ENCODE measurements at places on chromosomes 2 and 18.

DNA sequence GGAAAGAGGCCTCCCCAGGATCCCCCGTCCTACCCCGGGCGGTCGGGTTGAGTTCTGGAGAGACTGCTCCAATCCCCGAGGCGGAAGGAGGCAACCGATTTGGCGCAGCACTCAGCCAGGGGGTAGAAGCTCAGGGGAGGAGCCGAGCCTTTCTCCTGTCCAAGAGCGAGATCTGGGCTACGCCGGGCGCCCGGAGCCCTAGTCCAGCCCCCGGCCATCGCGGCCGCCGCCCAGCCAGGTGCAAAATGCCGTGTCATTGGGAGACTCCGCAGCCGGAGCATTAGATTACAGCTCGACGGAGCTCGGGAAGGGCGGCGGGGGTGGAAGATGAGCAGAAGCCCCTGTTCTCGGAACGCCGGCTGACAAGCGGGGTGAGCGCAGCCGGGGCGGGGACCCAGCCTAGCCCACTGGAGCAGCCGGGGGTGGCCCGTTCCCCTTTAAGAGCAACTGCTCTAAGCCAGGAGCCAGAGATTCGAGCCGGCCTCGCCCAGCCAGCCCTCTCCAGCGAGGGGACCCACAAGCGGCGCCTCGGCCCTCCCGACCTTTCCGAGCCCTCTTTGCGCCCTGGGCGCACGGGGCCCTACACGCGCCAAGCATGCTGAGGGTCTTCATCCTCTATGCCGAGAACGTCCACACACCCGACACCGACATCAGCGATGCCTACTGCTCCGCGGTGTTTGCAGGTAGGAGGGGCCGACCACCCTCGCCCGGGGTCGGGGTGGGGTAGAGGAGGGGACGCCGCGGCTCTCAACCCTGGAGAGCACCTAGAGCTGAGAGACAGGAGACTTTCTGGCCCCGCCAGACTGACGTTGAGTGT is at the start of gene DYSF:
TSS of gene DYSF (plus strand) at position 158 of the 817 bp plus-strand sequence.
- DNase-seq: no peak

DNA sequence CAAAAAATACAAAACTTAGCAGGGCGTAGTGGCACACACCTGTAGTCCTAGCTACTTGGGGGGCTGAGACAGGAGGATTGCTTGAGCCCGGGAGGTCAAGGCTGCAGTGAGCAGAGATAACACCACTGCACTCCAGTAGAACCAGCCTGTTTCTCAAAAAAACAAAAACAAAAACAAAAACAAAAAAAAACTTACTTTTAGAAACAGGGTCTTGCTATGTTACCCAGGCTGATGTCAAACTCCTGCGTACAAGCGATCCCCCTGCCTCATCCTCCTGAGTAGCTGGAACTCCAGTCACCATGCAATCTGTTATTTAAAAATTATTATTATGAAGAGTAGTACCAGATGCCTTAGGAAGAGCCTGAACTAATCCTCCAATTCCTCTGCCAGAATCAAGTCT is 35.0 kb upstream of the GLI2 start:
- DNase-seq: no peak

- no peak for DNase-seq
Observed at GRCh38 chr2:216932113-216932862, 72.4 kb upstream of the TNP1 start.

GRCh38 chr2:165544897-165545296 is 75.4 kb downstream of the CSRNP3 start:
- DNase-seq: no peak

- no peak for DNase-seq
Observed at GRCh38 chr2:229124136-229124535, 147.0 kb downstream of the PID1 start.

- DNase-seq: no peak
Observed at GRCh38 chr2:164560181-164560792, 61.0 kb downstream of the GRB14 start.

GRCh38 chr2:45736757-45737704 is 85.6 kb downstream of the PRKCE start:
- DNase-seq: no peak

DNA sequence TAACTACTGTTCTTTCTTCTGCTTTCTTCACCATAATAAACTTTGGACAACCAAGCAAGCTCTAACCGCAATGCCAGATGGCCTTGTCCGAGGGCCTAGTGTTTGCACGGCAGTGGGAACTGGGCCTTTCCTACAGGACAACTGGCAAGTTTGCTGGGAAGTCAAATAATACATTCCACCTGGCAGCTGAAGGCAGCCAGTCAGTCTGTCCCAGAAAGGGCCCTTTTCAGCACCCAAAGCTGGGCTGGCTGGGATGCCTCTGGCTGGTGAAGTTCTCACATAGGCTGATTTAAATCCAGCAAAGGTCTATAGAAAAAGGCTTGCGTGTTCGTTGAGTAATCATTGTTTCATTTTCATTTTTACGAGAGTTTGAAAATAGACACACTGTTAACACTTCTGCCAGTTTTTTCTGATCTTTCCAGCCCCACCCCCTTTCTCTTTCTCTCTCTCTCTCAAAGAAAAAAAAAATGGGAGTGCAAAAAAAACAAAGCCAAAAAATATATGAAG is 110.0 kb upstream of the EPAS1 start:
- DNase-seq: no peak

DNA sequence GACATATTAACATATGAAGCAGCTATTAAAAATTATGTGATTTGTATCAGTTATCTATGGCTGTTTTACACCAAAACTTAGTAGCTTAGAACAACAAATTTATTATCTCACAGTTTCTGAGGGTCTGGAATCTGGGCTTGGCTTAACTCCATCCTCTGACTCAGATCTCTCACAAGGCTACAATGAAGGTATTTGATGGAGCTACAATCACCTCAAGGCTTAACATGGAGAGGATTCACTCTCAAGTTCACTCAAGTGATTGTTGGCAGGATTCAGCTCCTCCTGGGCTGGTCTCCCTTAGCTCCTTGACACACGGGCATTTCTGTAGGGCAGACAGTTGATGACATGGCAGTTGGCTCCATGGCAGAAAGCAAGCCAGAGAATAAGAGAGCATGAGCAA is 133.0 kb upstream of the SLC14A2 start:
- no peak for DNase-seq

- peak; percentile 34 for DNase-seq
Observed at GRCh38 chr18:12934454-12935071, 13.2 kb upstream of the SEH1L start.

DNA sequence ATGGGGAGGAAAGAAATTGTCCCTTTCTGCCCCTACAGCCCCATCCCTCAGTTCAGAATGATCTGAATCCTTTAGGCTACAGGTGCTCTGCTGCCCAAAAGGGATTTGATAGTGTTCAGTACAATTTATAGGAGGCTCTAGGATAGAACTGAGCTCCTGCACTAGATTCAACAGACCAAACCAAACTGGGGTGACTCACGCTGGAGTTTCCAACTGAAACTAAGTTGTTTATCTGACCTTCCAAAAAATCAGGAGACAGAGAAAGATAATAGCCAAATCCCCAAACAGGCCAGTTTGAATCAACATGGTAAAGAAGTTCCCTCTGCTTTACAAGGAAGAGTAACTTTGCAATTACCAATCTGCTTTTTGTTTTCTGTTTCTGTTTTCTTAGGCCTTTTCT is 72.7 kb upstream of the MBOAT2 start:
- DNase-seq: no peak

GRCh38 chr2:152348388-152348787 is 13.4 kb downstream of the FMNL2 start:
- DNase-seq: no peak

All from stimulated activated CD8-positive, alpha-beta memory T cell treated with anti-CD3 and anti-CD28 coated beads, Interleukin-15, amount 100 ng/mL, for 24 hours (primary cell).